ENCODE measurements at places on chromosomes 6 and 20.

DNA sequence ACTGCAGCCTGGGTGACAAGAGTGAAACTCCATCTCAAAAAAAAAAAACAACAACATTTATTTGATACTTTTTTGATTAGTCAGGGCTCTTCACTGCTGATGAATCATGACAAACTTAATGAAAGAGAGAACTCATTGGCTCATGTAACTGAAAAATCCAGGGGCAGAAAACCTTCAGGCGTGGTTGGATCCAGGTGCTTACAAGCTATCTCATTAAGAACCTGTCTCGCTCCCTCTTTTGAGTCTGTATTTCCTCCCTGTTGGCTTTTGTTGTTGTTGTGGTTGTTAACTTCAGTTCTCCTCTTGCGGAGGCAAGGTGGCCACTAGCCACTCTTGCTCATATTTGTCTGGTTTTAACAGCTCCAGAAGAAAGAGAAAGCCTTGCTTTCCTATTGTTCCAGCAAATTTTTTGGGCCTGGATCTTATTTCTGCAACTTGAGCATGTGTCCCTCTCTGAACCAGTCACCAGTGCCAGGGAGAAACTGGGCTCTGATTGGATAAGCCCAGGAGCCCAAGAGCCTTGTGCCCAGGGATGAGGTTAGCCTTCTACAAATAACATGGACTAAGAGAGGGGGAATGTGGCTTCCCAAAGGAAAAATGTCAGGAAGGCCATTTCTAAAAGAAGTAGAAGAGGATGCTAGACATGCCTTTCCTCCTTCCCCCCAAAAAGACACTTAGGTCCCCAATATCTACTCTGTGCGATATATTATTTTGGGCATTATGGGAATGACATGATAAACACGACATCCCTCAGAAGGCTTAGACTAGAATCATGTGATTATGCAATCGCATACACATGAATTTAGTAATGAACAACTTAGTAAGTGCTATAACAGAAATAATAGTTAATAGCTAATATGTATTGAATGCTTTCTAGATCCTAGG, 64.5 kb downstream of the PHACTR2 start:
- DNase-seq = no peak

GRCh38 chr20:47024461-47024937, 129.9 kb downstream of the EYA2 start:
- no peak for DNase-seq

GRCh38 chr6:124993327-124993726, 31.1 kb downstream of the RNF217 start:
- no peak for DNase-seq

DNA sequence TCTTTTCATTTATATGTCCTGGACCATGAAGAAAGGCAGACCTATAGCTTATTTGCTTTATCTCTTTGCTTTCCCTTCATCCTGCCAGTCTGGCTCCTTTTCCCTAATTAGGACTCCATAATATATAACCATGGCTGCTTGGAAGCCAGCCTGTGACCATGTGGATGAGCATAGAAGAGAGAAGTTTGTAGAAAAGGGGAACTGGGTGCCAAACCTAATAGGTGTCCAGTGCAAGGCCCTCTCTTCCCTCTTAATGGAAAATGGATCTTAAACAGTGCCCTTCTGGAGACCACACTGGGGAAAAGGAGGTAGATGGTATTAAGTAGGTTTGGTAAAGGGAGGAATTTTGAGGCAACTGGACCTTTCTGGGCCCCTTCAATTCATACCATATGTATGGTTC, 16.7 kb upstream of the OSTM1 start:
- DNase-seq = no peak

DNA sequence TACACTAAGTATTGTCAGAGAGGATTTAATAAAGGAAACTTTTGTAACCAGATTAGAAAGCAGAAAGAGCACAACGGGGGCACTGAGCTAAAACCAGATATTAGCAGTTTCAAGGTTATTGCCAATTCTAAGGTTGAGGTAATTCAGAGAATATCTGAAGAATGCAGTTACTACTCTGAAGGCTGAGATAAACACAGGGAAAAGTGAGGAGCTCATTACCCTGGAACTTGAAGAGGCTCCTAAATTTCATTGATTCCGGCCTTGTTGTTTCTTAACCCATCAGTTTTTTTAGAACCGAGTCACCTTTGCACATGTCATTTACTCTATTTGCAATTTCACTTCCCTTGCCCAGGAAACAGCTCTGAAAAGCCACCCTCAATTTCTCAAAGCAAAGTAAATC, 72.4 kb upstream of the BTBD3 start:
- DNase-seq = no peak

DNA sequence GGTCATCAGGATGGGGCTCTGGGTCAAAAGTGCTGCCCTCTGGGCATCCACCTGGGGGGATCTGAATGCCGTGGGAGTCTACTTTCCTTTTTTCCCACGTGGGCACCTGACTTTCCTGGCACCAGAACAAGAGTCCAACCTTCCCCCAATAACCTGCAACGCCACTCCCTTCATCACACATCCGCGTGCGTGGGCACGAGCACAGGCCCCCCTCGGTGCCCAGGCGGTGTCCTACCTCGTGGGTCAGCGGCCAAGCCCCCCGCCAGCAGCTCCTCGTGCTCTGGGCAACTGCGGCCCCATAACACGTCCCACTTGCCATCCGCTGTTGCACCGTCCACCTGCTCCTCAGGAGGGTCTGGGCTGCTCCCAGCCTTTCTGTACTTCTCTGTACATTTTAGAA, 87.0 kb downstream of the YTHDF1 start:
- no peak for DNase-seq

- no peak for DNase-seq
These were observed 3.3 kb downstream of the ID1 start for GRCh38 chr20:31608251-31608945.

- no peak for DNase-seq
These were observed 10.7 kb upstream of the SLC17A1 start for GRCh38 chr6:25842526-25842925.

DNA sequence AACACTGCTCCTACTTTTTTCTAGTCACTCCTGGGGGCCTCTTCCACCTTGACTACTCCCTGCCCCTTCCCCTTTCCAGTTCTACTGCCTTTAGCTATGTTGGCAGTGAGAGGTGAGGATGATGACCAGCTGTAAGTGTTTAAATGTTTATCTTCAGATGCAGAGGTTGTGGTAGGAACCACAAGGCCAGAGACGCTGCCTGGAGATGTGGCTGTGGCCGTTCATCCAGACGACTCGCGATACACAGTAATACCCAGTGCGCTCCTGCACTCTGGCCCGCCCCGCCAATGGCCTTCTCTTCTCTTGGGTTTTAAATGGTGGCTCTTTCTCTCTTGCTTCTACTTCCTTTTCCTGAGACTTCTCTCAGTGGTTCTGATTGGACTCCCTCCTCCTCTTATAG, 4.6 kb downstream of the VARS2 start:
- no peak for DNase-seq

- DNase-seq = no peak
These were observed 324.0 kb upstream of the MAP3K7 start for GRCh38 chr6:90910893-90911292.

DNA sequence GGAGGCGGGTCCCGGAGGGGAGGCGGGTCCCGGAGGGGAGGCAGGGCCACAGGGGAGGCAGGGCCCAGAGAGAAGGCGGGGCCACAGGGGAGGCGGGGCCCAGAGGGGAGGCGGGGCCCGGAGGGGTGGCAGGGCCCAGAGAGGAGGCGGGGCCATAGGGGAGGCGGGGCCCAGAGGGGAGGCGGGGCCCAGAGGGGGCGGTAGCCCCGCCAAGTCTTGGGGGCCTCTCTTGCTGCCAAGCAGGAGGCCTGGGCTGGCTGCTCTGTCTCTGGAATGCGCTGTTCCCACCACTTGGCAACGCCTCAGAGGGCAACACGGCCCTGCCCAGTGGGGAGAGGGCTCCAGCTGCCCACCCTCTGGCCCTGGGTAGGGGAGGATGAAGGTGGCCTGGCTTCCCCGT, 80.5 kb downstream of the YTHDF1 start:
- DNase-seq = no peak

DNA sequence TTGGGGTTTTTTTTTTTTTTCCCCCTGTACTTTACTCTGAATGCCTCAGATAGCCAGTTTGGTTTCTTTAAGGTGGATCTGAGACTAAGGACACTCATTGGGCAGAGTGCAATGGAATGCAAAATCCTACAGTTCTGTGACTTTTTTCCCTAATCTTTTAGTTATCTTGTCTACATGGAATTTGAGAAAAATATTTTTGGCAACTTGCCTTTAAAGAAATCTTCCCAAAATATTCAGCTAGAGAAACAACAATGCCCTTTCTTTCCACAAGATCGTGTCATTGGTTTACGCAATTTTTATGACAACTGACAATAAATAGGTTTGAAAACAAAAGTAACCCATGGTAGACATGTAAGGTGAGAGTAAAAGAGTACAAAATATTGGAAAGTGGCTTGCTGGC, 171.7 kb upstream of the LAMP5 start:
- DNase-seq = no peak

DNA sequence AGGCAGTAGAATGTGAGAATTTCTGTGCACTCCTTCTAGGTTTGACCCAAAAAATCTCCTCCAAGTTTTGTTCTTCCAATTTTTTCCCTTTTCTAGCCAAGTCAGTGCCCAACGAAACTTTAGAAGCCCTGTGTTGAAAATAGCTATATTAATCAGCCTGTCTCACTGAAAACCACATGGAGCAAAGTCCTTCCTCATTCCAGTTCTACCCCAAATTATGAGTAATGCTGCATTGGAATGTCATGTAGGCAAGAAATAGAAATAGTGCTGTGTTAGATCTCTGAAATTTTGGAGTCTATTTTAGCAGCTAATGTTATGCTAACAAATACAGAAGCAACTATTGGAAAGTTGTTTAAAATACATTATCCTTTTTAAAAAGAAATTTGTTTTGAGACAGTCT, 725.5 kb downstream of the TBC1D32 start:
- no peak for DNase-seq

DNA sequence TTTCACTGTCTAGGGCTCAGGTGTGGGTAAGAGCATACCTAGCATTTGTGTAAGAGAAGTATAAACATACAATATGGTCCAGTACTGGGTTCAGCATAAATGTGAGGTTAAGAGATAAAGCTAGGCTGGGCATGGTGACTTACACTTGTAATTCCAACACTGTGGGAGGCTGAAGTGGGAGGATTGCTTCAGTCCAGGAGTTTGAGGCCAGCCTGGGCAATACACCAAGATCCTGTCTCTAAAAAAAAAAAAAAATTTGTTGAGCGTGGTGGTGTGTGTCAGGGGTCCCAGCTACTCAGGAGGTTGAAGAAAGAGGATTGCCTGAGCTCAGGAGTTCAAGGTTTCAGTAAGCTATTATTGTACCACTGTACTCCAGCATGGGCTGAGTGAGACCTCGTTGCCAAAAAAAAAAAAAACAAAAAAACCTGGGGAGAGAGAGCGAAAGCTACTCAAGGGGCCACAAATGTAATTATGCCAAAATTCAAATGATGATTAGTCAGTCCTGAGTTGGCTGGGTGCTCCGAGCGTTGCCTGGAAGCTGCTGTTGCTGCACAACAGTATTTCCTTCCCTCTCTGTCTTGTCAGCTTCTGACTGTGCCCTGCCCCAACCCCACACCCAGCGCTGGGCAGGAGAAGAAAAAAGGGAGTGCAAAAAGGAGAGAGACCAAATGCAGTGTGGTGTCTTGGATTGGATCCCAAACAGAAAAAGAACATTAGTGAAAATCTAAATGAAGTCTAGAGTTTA, 24.0 kb downstream of the CMTR1 start:
- no peak for DNase-seq

GRCh38 chr6:106513808-106514582, 115.3 kb downstream of the RTN4IP1 start:
- DNase-seq = no peak

DNA sequence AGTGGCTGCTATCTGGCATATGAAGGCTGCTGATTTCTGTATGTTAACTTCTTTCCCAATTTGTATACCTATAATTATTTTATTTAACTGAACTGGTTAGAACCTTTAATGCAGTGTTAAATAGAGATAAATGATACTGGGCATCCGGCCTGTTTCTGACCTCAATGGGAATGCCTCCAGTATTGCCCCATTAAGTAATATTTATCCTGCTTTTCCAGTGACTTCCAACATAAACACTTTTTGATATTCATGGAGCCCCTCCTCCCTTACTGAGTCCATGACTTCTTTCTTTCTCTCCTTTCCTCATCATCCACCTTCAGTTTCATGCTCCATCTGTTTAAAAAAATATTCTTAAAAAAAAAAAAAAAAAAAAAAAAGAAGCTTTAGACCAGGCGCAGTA, 8.8 kb downstream of the TRIM27 start:
- no peak for DNase-seq

DNA sequence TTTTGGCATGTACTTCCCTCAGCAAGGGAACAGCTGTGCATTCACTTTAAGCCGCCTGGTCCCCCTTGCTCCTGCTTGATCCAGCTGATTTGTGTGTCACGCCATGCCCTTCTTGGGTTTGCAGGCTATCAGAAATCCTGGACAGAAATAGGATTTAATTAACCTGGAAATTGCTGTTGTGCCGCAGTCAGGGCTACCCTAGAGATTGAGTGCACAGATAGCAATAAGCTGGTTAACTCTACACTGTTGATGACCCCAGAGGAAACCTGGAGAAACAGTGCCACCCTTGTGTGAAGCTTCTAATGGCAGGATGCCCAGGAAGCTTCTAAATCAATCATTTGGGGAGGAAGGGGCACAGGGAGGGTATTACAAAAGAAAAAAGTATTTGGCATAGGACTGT, 199.0 kb downstream of the JARID2 start:
- DNase-seq = peak; percentile 41

DNA sequence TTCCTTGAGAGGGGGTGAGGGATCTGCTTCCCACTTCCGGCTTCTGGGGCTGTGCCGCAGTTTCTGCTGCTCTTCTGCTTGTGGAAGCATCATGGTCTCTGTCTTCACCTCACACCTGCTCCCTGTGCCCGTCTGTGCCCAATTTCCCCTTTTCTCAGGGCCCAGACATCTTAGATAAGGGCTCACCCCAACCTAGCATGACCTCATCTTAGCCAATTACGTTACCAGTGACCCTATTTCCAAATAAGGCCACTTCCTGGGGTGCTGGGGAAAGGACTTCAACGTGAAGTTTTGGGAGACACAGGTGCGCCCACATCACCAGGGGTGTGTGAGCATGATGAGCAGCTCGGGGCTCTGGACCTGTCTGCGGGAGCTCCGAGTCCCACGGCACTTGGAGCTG, 20.7 kb upstream of the RBBP8NL start:
- DNase-seq = no peak

DNA sequence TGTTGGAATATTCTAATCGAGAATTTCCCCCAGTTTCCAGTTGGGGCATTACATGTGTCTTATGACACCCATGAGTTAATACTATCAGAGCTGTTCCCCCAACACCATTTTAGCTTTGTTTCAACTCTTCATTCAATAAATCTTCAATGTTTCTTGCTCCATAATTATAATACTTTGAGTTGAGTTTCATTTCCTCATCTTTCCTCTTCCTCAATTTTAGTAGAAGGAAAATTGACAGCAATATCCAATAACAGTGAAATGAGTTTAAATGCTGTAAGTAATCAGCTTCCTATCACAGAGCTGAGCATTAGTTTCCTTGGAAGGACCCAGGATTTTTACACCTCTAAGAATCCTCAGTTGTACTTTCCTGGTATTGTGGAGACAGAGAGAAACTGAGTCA, 1.0 kb upstream of the STMND1 start:
- no peak for DNase-seq

Measured in CD8-positive, alpha-beta T cell (primary cell).